ENCODE measurements at places on chromosomes 16 and 17.

DNA sequence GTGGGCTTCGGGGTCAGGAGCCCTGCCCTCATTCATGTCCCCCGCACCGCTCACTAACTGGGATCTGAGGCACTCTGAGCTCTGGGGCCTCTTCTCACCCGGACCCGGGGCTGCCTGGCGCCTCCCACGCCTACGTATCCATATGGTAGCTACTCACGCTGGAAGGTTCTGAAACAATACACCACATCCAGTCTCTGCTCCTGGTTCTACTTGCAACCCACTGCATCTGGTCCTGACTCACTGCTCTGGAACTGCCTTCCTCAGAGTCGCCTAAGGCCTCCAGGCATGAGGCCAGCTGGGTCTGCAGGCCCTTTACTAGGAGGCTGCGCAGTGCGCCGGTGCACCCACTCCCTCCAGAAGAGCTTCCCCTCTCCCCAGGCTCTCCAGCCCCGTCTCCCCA is 18.1 kb downstream of the USP36 start:
- DNase-seq = no peak

DNA sequence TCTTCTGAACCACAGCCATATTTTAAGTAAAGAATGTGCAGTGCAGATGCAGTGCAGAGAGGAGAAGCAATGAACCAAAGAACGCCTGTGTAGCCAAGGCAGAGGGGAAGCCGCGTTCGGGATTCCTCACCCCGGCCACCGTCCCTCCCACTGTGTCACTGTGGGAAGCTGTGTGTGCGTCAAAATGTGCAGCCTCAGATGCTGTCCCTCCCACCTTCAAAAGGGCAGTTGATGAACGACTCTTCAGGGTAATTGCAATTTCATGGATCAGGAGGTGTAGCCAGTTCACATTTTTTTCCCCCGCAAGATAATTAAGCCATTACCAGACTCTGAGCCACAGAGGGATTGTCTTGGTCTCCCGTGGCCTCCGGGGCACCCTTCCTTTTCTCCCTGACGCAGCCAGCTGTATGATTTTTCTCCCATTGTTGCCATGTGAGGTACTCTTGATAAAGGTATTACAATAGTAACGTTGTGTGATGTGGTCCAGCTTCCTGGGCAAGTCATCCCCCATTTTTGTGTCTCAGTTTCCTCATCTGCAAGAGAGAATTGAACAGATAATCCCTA is 190.0 kb downstream of the FOXL1 start:
- DNase-seq = no peak

GRCh38 chr17:66445229-66445628 is 142.8 kb downstream of the PRKCA start:
- no peak for DNase-seq

DNA sequence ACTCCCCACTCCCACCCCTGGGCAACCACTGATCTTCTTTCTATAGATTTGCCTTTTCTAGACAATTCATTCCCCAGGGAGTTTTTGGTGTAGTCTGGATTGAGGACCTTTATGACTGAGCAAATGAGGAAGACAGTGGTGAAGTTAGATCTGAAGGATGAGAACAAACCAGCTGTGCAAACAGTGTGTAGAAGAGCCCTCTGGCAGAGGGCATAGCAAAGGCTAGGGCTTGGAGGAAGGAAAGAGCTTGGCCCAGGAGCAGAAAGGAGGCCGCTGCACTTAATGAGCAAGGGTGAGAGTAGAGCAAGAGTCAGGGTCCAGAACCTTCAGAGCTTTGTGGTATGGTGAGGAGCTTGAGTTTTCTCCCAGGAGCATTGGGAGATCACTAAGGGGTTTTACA is 352.7 kb downstream of the CA10 start:
- no peak for DNase-seq

GRCh38 chr17:69651921-69652320 is 237.4 kb downstream of the MAP2K6 start:
- DNase-seq = no peak

DNA sequence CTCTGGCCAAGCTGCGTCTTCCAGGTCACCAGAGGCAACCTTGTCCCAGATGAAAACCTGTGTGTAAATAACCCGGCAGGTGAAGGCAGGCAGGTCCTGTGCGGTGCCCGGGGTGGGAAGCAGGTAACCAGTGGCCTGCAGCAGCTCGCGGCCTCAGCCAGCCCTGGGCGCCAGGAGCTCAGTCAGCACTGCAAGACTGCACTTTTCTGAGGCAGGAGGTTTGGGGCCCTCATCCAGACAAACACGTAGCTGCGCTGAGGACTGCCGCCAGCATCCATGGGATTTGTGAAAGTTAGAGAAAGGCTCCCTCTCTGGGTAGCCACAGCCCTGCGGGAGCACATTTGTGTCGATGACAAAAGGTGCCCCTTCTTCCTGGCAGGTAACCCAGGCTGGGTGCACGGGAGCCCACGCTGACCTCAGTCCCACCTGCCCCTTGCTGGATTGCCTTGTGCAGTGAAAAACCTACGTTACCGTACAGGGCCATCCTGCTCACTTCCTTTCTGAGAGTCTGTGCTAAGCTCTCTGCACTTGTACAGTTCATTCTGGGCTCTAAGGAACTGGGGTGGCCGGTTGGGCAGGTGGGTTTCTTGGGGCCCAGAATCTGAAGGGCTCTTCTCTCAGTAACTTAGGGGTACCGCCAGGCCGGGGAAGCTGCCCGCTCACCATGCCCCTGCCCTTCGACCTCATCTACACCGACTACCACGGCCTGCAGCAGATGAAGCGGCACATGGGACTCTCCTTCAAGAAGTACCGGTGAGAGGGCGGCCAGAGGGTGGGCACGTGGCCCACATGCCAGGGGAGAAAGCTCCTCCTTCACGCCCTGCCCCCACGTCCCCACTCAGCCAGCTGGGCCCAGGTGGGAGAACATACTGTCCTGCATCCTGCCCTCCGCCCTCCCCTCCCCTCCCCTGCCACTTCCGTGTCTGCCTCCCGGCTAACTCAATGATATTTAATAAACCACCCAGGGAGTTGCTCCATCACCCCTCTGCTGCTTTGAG is 56.4 kb downstream of the MGAT5B start:
- DNase-seq = no peak

GRCh38 chr17:33330877-33331276 is 37.8 kb upstream of the ASIC2 start:
- DNase-seq = no peak

- DNase-seq = no peak
These were observed 20.9 kb downstream of the CCDC182 start for GRCh38 chr17:57724026-57724728.

DNA sequence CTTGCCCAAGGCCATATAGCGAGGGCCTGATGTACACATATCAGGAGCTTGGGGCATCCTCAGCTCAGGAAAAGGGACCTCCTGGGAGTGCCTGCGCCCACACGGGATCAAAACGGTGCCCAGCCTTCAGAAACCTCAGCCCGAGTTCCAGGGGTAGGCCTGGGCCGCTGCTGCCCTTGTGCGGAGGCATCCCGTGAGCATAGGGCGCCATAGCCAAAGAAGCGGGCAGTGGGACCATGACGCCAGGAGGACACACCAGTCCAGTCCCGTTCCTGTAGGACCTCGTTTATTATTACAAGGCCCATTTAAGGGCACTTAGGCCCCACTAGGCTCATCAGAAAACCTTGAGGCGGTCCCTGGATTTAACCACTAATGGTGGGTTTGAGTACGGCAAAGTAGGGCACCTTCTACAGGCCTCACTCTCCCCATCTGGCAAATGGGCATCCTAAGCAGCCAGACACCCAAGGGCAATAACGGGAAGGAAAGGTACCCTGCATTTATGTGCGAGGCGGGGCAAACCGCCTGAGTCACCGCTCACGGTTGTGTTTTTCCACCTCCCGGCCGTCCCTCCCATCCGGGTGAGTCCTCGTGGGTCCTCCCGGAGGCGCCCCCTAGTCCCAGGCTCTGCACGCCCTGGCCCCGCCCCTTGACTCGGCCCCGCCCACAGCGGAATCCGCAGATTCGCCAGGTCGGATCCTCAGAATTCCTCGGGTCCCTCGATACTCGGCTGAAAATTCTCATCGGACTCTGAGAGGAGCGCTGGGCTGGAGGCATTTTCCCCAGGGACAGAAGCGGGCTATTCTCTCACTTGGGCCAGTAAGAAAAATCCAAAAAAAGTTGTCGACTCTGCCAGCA is 726 bp upstream of the SETD1A start:
- peak; percentile 86 for DNase-seq

GRCh38 chr17:74008196-74008595 is 195.3 kb upstream of the RPL38 start:
- no peak for DNase-seq

GRCh38 chr17:17127156-17127555 is 79.0 kb downstream of the PLD6 start:
- DNase-seq = no peak

DNA sequence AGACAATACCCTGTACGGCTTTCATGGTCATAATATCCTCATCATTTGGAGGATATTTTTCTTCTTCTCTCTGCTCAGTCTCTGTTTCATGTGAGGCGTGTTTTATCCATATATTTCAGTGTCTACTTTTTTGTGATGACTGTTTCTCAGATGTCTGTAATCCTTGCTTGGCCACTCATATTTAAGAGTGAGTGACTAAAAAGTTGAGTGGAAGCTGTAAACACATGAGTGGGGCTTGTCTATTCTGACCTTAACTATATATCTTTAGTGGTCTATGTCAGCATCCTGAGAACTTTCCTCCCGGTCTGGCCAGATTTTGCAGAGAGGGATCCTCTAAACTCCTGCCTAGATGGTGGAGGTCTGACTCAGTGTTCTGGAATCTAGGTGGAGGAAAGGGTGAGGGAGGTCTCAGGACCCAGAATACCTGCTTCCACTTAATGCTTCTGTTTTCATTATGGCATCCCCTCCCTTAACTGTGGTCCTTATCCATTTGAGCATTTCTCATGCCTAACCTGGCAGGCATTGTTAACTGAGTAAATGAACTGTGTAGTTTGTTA is 6.0 kb downstream of the DDX19B start:
- DNase-seq = no peak

- DNase-seq = no peak
These were observed 1793.0 kb downstream of the TP53TG3F start for GRCh38 chr16:35252356-35252936.

DNA sequence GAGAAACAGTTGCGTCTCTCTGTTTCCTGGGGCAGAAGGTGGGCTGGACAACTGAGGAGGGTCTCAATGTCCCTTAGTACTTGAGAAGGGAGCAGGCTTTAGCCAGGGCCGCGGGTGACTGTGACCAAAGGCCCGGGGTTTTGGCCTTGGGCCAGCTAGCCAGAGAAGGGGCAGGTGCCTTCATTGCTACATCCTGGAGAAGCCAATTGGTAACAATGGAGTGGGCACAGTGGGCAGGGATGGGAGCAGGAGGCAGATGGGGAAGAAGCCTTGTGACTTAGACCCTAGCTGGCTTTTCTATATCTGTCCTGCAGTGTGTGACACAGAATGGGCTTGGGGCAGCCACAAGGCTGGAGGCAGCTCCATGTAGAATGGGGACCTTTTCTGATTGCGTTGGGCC is 46.0 kb downstream of the CLEC16A start:
- no peak for DNase-seq

GRCh38 chr16:71359431-71359830 is 908 bp downstream of the CALB2 start:
- no peak for DNase-seq

GRCh38 chr17:2354311-2354710 is 17.0 kb downstream of the SGSM2 start:
- DNase-seq = no peak

GRCh38 chr17:77929180-77929564 is 29.3 kb upstream of the TNRC6C start:
- DNase-seq = no peak

- no peak for DNase-seq
These were observed 8.8 kb downstream of the CMTM2 start for GRCh38 chr16:66587881-66588600.

DNA sequence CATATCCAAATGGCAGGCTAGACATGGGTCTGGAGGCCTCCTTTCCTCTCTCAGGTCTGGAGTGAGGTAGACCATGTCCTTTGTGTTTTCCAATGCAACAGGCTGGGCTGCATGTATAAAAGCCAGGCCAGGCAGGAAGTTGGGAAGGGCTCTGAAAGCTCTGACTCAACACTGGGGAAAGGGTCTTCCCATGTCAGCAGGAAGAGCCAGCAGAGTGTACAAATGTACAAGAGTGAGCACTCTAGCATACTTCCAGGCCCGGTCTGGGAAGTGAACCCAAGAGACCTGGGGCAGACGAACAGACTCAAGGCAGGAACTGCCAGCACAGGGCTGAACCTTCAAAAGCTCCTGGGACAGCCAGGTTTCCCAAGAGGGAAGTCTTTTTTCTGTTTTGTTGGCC is 7.0 kb downstream of the ATPAF2 start:
- no peak for DNase-seq

DNA sequence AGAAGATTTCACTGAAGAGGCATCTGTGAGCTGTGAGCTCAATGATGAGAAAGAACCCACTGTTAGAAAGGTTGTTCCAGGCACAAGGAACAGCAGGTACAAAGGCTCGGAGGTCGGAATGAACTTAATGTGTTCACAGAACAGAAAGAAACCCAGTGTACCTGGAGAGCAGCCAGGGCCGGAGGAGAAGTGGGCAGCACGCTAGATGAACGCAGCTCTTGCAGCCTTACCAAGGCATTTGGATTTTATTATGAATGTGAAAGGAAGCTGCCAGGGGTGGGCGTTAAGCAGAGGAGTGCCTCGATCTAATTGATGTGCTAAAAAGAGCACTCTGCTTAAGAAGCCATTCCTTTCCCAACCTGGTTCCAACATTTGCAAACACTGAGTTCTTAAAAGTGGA is 19.0 kb downstream of the EEF2K start:
- DNase-seq = no peak

DNA sequence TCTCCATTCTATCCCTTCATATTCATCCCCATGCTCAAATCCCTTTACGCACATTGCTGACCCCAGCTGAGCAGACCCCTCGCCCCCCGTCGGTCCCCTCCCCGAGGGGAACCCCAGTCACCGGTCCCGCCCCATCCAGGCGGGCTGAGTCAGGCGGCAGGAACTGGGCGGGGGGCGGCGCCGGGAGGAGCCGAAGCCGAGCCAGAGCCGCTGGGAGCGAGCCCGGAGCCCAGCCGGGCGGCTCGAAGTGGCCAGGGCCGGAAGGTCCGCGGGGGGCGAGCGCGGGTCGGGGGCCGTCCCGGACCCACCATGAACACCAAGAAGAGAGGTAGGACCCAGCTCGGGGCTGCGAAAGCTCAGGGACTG is 8.6 kb downstream of the RIPOR1 start:
- peak; percentile 28 for DNase-seq

DNA sequence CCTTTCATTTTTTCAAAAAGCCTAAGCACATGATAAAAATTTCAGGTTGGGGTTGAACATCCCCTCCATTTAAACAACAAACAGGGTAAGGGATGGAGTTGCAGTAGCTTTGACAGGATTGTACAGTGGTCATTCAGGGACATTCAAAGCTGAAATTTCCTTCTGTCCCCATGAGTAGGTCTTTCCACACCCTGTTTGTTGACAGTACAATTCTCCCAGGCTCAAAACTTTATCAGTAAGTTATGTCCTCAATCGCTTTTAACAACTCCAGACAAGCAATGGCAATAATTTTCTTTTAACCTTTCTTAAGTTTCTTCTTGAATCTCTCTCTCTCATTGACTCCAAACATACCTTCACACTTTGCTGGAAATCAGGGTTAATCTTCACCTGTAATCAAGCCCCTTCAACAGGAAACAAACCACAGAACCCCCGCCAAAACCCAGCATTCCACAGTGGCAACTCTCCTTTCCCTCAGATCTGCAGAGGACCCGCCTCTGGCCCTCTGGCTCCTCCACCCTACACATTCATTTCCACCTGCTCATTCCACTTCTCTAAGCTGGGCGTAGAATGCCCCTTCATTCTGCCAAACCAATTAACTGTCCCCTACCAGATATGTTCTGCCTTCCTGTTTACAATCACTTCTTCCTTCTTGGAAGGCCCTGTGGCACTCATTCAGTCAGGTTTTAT is 20.7 kb downstream of the TXNDC11 start:
- DNase-seq = no peak

- no peak for DNase-seq
These were observed 1.8 kb downstream of the ITGAX start for GRCh38 chr16:31356566-31357323.
